ENCODE measurements at places on chromosomes 7 and 10.
A peak's percentile ranks its signal among the peaks of the same experiment; 100 is the strongest.

GRCh38 chr10:127265288-127265687 is 68.9 kb upstream of the INSYN2A start:
- no peak for DNase-seq

- DNase-seq: no peak
These were observed 4.7 kb downstream of the CACNB2 start for GRCh38 chr10:18144928-18145327.

DNA sequence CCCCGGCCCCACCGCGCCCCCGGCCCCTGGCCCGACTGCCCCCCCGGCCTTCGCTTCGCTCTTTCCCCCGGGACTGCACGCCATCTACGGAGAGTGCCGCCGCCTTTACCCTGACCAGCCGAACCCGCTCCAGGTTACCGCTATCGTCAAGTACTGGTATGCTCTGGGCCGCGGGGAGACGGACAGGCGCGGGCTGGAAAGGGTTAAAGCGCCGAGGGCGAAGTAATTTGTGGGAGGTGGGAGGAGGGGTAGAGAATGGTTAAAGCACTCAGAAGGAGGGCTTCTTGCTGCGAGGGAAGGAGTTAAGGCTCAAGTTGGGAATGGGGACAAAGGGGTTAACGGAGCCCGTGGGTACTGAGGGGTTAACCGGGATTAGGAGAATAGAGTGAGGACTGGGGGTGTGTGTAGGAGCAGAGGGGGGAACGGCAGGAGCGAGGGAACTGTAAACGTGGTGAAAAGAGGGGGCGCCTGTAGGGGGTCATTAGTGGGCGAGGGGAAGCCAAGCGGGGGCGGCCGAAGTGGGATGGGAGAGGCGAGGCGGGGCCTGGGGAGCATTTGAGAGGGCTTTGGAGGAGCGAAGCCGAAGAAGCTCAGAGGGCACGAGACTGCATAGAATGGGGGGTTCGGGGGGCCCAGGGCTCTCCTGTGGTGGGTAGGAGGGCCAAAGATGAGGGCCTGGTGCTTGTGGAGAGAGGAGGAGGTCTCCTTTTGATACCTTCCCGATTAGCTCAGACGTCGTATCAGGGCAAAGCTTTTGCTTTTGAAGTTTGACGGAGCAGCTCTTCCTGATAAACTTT is 605 bp downstream of the SUFU start:
- DNase-seq: no peak

- no peak for DNase-seq
These were observed 6.2 kb upstream of the TMEM120A start for GRCh38 chr7:76000566-76000965.

DNA sequence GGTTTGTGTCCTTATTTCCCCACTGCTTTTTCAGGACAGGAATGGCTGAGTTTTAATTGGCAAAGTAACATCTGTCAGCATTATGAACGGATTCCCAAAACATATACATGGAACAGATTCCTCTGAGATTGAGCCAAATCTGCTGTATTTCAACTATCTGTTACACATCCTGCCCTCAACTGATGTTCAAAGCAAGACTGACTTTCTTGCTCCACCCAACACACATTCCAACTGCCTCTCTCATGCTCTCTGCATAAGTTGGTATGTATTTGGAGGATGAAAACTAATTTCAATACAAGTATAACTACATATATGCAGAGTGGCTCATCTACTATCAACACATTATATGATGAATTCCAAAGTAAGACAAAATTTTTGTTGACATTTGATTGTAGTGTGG is 342.2 kb downstream of the GATA3 start:
- peak; percentile 25 for DNase-seq

GRCh38 chr10:127197154-127197432 is 702 bp upstream of the INSYN2A start:
- no peak for DNase-seq

- no peak for DNase-seq
These were observed 611.5 kb downstream of the CNTNAP2 start for GRCh38 chr7:146728141-146728540.

DNA sequence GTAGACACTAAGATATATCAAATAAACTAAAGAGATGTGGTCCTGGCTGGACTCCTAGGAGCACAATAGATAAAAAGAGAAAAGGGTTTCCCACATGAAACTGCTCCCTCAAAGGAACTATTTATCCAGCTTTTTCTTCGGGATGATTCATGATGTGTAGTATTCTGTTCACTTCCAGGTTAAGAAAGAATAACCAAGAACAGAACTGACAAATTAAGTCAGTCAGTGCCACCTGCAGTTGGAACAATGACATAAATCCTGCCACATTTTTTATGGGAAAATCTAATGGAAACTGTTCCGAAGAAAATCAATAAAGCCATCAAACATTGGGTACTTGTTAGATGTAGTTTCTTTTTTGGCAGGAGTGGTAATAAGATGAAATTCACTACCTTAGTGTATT is 87.1 kb downstream of the POLR1F start:
- peak; percentile 24 for DNase-seq

Data from HS-5 (cell line).